ENCODE measurements at places on chromosomes 6 and 20.

DNA sequence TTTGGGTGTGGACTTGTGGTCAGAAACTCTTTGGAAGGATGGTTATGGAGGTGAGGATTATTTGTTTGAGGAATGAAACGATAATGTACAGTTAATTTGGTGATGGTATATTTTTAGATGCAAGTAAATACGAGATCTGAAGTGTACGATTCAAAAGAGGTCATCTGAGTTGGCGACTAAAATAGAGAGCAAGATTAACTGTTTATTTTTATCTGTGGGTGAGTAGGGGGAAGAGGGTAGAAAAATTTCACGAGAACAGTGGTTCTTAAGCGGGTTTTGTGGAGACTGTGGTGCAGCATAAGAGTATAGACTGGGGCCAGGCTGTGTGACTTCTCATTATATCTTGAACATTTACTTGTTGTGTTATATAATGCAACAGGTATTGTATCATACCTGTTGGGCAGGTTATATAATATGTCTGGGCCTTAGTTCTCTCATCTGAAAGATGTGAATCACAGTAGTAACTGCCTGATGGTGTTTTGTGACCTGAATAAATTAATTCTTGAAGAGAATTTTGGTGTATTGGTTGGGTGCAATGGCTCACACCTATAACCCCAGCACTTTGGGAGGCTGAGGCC, 171.2 kb downstream of the JARID2 start:
- no peak for DNase-seq

DNA sequence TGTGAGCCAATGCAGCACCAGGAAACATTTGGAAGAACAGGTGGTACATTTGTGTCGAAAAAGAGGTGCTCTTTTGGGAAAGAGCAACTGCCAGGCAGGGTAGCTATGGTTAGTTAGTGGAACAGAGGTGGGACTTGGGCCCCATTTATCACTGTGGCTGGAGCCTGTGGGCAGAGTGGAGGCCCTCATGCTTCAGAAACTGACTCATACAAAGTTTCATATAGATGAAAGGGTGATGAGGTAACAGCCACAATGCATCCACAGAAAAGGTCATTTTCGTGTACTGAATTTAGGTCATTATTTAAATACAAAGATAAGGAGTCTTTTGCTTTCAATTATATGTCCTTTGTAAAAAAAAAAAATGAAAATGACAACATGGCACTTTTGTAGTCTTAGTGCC, 76.4 kb upstream of the HS3ST5 start:
- DNase-seq: peak; percentile 21

DNA sequence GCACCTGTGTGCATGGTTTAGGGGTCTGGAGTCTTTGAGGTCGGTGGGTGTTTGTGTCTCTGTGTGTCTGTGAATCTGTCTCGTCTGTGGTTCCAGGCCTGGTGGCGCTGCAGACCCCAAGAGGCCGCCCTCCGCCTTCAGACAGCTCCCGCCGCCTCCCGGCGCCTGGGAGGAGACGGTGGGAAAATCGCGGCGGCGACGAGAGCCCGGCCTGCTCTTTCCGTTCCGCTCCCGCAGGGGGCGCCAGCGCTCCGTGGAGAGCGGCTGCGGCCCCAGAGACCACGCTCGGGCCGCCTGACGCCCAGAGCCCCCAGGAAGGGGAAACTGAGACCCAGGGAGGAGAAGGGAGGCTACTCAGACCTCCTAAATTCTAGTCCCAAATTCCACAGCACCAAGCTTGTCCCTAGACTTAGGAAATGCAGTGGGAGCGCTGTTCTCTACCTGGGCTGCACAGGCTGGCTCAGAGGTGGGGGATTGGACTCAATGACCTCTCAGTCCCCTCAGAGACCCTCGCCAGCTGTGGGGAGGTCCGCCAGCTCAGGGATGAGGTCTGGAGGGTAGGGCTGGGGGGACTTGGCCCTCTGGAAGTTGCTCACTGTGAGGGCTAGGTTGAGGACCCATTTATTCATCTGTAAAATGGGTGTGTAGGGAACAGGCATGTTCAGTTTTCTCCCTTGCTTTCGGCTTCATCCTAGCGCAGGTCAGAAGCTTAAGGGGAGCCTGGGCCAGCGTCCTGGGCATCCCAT, 36.9 kb upstream of the BLCAP start:
- peak; percentile 33 for DNase-seq

DNA sequence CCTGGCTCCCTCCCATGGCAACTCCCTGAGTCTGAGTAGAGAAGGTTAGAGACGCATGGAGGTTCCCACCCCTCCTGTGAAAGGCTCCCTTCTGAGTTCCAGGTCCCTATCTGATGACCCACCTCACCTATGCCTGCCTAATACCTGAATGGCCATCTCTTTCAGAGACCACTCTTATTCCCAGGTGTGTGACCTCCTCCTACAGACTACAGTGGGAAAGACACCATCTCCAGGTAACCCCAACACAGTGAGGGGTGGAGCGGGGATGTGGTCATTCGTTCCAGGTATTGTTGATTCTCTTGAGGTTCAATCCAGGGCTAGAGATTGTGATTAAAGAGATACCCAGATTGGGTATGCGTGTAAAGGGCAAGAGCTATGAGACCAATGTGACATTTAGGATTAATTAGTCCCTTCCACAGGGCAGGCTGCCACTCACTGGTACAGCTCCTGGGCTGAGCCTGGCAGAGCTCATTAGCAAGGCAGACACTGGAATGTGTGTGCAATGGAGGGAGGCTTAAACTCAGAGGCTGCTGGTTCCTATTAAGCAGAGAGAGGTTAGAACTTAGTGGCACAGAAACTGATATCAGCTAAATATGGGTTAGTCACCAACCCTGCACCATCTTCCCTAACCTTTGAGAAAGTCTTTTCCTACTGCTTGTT, 46.5 kb upstream of the IER3 start:
- DNase-seq: no peak

GRCh38 chr6:166774770-166775169, 147.7 kb upstream of the RPS6KA2 start:
- no peak for DNase-seq

- DNase-seq: no peak
Measured at GRCh38 chr6:43091436-43091991, 15.4 kb downstream of the PTK7 start.

DNA sequence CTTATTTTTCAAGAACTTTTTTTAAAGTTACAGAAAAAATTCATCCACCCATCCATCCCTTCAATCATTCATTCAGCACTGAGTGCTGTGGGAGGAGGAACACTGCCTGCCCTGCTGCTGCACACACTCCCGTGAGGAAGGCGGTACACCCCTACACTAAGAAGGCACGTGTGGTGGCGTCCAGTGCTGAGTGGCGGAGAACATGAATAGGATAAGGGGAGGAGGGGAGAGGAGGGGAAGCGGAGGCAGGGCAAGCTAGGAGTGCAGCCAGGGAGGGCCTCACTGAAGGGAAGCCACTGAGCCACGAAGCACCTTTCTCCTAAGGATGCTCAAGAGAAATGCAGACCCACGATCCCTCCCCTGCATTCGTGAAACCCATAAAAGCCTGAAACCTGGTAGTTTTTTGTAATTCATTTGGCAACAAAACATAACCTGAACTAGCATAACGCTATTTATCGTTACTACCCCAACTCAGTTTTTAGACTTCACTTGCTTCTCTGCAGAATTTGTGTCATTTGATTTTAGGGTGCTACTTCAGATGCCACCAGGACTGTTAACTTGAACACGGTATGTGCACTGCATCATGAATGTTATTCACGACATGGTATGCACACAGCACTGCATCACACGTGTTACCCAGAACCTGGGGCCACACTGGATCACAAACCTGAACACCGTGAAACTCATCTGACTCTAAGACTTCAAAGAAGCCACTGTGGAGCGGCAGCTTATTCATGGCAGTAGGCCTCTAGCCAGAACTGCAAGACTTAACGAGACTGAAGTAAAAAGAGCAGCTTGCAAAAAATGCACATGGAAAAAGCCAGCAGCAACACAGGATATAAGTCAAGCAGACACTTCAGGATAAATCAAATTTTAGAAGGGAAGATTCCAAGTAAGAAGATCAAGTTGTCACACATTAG, 3.5 kb downstream of the RNASET2 start:
- DNase-seq: no peak

DNA sequence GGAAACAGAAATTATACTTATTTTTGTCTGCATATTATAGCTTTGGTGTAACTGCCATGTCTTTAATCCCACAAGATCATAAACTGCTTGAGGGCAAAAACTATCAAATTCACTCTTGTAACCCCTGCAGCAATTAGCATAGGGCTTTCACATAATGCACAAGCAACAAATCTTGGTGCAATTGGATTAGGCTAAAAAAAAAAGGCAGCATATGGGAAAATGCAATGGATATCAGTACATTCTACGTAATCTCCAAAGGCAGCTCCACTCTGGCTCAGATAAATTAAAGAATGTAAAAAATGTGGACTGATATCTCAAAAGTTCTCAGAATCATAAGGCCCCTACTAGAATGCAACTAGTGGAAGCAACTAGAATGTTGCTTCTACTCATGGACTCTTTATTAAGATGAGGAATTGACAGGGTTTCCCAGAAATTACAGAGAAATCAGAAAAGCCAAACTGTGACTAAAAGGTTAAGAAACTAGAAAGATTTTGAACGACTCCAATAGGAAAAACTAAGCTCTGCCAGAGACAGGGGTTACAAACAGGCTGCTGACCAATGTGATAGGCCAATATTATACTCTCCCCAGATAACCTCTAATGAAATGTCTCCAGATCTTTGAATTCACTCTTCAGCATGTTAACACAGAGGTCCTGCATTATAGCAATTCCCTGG, 55.0 kb downstream of the FILIP1 start:
- no peak for DNase-seq

DNA sequence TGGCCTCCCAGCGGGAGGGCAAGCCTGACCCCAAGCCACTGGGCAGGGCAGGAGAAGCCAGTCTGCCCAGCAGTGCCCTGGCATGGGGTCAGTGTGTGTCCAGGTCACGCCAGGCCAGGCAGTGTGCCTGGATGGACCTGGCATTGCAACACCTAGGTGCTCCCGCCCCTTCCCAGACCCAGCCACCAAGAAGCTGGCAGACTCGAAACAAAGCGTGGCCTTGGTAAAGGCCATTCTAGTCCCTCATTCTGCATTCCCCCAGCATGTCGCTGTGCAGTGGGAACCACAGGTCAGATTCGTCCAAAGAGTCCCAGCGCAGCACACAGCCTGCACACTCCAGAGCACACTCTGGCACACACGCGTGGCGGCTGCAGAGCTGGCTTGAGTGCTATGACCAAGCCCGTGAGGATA, 19.3 kb upstream of the APMAP start:
- no peak for DNase-seq

- no peak for DNase-seq
Measured at GRCh38 chr6:48641544-48641943, 530.5 kb upstream of the PTCHD4 start.

- no peak for DNase-seq
Measured at GRCh38 chr20:38304845-38305447, 990 bp downstream of the BPI start.

DNA sequence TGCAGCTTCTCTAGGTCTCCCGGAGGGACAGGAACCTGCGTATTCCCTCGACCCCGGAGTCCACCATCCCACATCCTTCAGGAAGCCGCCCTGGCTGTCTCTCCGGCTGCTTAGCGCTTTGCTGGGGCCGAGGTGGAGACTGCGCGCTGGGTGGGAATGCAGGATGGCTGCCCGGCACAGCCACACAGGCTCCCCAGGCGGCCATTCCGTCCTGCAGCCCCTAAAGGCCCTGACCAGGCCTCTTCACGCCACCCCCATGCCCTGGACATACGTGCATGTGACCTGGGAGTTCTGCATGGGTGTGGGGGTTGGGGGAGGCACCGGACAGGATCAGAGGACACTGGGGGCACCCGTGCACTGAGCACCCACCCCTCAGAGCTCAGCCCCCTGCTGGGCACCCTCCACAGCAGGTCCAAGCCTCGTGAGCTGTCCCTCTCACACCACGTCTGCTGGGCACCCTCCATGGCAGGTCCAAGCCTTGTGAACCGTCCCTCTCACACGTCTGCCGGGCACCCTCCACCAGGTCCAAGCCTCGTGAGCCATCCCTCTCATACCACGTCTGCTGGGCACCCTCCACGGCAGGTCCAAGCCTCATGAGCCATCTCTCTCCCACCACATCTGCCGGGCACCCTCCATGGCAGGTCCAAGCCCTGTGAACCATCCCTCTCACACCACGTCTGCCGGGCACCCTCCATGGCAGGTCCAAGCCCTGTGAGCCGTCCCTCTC, 40.4 kb upstream of the CHRNA4 start:
- DNase-seq: no peak

- DNase-seq: no peak
Measured at GRCh38 chr20:48841875-48842529, 14.2 kb upstream of the PREX1 start.

DNA sequence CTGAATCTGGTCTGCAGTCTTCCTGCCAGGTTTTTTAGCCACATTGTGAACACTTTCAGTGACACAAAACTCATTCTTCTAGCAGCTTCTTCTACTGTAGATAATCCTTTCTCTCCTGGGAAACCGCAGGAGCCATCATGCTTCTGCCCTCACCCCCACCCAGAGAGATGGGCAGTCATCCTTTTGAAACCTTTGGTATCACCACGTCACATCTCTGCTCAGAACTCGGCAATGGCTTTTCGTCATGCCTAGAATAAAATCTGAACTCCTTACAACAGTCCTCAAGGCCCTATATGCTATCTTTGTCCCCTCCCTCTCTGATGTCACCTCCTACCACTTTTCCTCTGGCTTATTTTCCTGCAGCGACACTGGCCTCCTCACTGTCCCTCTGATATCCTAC, 46.4 kb upstream of the ZNFX1 start:
- DNase-seq: no peak

- no peak for DNase-seq
Measured at GRCh38 chr6:117459204-117459944, 23.1 kb upstream of the DCBLD1 start.

- no peak for DNase-seq
Measured at GRCh38 chr20:11791316-11791715, 126.4 kb upstream of the BTBD3 start.

DNA sequence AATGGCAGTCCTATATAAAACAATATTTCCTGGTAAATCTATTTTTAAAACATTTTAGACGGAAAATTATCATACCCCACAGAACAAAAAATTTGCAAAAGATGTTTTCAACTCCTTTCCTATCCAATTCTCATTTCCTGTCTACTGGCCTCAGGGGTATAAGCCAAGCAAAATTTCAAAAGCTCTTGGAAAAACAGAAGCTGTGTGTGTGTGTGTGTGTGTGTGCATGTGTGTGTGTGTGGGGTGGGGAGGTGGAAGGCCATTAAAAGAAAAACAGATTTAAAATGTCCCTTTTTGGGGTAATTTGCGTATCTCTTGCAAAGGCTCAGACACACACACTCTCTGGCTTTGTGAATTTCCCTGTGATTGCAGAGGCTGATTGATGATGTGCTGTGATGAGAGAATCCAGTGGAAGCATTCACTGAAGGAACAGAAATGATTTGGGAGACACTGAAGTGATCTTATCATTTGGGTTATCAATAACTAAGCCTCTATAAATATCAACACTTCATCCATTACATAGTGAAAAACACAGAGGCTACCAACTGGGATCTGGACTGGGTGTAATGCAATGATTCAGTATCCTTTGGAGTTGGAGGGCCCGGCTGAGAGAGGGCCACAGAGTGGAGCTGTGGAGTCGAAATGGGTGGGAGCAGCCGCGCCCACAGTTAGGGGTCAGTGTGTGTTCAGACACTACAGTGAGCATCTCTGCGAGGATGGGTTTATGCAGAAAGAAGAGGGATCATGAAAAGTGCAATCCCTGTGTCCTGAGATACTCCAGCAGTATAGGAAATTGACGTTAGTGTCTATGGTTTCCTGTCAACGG, 106.8 kb upstream of the PREP start:
- no peak for DNase-seq

Data from GM06990 (cell line).